ENCODE measurements at places on chromosomes 5 and 9.
A peak's percentile ranks its signal among the peaks of the same experiment; 100 is the strongest.

DNA sequence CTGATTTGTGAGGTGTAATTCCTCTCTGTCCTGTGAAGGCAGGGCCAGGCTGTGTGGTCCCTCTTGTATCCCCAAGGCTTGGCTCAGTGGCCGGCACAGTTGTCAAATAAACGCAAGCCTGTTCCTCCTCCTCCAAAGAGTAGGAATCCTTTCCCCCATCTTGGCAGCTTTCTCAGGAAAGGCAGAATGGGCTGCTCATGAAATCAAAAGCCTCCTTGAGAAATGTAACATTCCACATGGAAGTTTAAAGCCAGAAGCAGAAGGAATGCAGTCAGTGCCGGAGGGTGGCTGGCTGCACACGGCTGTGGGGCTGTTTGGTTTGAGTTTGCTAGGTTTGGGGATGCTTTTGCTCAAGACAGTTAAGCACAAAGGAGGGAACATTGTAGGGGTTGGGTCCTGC is 34.5 kb upstream of the MED10 start:
- DNase-seq = peak; percentile 37

DNA sequence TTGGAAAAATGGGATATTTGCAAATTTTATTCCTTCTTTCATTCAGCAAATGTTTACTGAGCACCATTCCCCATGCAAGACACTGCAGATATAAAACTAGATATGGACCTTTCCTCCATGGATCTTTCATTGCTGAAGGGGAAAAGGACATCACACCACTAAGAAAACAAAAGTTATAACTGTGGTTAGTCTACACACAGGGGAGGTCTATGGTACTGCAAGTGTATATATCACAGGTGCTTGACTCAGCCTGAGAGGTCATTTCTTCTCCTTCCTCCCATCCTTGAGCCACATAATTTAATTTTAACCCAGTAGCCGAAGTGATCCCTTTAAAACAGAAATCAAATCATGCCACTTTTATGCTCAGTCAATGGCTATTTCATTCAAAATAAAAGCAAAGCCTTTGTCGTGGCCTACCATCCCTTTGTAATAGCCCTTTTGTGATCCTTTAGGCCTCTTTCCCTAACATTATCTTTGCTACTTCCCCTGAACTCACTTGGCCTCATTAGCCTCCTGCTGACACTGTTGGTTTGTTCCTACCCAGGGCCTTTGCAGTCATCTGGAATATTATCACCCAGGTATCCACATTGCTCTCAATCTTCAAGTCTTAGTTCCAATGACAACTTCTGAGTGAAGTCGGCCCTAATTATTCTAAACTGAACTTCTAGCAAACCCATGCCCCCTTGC is 213.2 kb downstream of the GABRB2 start:
- no peak for DNase-seq

DNA sequence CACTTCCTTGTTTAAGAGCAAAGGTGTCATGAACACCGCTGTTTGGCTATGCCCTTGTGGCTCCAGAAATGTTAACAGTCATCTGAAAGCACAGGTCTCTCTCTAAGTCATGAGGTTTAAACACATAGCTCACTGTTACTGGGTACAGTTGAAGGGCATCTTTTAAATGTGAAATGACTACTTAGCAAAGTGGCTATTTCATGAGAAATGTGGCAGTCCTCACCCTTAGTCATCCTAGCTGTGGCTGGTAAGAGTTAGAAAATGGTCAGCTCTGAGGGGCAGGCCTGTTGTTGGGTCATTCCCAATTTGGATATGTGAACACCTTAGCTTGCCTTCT is 24.2 kb upstream of the TMEM171 start:
- no peak for DNase-seq

DNA sequence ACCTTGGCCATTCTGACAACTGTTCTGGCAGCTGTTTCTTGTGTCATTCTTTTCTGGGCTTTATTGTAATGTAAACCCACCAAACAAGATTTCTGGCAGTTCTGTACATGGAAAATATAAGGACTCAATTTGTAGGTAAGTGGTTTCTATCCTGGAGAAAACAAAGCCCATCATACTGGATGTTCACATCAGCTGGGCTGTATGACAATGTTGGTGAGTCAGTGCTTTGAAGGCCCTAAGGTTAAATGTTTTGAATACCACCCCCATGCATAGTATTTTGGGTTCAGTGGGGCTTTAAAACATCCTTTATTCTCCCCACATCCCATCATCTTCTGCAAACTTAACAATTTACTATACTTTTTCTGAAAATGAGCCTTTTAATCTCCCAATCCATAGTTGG is 52.5 kb downstream of the SH3GL2 start:
- DNase-seq = no peak

DNA sequence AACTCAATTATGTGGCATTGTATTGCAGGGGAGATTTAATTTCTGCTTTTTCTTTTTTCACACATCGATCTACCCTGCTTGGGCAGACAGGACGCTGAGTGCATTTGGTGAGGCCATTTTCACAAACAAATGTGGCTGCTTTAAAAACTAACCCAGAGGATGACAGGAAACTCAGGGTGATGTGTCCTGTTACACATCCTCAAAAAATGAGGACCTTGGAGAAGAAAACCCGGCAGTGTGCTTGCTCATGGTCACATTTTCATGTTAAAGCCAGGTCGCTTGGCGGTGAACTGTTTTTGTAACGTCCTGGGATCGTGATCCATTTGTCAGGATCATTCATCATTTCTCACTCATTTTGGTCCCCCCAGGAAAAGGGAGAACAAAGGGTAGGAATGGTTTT is 478.3 kb upstream of the ADAMTS16 start:
- DNase-seq = peak; percentile 67

GRCh38 chr5:78545406-78545805 is 103.2 kb downstream of the LHFPL2 start:
- no peak for DNase-seq

GRCh38 chr5:55416306-55416705 is 108.5 kb downstream of the MTREX start:
- DNase-seq = peak; percentile 32

- DNase-seq = peak; percentile 60
Measured at GRCh38 chr9:91376239-91376638, 14.5 kb upstream of the AUH start.

- DNase-seq = no peak
Measured at GRCh38 chr5:136446565-136446964, 81.2 kb upstream of the TRPC7 start.

GRCh38 chr5:88952344-88952743 is 69.4 kb upstream of the MEF2C start:
- peak; percentile 43 for DNase-seq

DNA sequence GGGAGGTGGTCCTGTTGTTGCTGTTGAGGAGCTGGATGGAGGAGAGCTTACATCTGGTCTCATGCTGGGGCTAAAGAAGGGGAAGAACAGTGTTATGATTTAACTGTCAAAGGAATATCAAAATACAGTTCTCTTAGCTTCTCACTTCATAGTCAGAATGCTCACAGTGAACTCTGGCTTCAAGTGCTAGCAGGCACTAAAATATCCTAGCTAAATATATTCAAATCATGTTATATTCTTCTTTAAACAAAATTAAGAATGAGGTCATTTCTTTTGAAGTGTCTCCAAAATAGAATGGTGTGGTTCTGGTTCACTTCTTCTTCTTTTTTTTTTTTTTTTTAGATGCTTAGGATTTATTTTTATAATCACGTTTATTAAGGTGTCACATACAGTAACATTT is 89.4 kb downstream of the NR3C1 start:
- DNase-seq = no peak

DNA sequence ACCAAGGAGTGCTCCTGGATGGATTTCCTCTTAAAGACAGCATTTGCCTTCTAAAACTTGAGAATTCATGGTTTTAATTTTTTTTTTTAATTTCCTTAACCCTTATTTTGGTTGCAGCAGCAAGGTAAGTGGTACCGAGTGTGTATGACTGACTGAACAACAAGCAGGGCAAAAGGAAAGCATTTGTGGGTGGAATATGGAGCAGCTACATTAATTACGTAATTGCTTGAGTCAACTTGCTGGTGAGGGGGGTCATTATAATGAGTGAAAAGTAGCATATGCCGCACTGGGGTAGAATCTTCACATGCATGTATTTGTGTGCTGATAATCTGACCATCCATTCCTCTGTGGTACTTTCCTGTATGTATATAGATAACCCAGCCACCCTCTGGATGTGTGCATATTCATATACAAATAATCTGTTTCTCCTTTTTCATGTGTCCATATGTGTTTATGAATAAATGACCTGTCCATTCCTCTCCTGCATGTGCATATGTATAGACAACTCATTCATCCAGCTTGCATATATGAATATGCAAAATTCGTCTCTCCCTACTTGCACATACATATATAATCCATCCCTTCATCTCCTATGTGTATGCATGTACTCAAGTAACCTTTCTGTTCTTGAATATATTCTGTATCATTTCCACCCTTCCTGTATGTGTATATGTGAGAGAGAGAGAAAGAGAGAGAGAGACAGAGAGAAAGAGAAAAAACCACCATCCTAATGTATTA is 147.5 kb upstream of the RUSC2 start:
- DNase-seq = peak; percentile 25

GRCh38 chr9:37053684-37054362 is 19.8 kb upstream of the PAX5 start:
- no peak for DNase-seq

- DNase-seq = peak; percentile 26
Measured at GRCh38 chr5:86974955-86975354, 292.7 kb upstream of the RASA1 start.

DNA sequence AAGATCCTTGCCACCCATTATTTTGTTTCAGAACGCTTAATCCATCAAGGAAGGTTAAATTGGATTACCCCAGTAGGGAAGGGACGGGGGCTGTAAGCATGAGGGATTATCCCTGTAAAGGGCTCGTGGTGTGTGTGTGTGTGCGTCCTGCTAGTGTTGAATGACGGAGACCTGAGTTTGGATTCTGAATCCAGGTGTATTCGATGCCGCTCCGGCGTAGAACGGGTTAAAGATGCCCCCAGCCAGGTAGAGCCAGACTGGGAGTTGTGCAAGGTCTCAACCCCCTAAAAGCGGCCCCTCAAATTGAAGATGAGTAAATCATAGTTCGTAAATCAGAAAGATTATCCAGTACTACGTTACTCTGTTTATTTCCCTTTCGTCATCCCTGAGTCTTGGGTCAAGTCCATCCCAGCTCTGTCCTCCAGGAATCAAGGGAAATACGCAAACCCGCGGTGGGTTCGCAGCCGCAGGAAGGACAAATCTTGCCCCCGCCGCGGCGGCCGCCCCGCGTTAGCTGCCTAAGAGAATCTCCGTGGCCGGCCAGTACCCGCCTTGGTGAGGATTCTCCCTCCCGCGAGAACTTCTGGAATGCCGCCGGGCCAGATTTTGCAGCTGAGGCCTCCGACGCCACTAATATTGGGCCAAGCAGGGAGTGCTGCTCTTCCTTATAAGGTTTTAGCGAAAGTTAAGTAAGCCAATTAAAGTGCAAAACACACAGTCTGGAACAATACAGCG is 586 bp upstream of the MTAP start:
- peak; percentile 89 for DNase-seq

- DNase-seq = no peak
Measured at GRCh38 chr5:60010328-60010727, 116.8 kb upstream of the PDE4D start.

GRCh38 chr5:89228355-89228754 is 345.4 kb upstream of the MEF2C start:
- no peak for DNase-seq

DNA sequence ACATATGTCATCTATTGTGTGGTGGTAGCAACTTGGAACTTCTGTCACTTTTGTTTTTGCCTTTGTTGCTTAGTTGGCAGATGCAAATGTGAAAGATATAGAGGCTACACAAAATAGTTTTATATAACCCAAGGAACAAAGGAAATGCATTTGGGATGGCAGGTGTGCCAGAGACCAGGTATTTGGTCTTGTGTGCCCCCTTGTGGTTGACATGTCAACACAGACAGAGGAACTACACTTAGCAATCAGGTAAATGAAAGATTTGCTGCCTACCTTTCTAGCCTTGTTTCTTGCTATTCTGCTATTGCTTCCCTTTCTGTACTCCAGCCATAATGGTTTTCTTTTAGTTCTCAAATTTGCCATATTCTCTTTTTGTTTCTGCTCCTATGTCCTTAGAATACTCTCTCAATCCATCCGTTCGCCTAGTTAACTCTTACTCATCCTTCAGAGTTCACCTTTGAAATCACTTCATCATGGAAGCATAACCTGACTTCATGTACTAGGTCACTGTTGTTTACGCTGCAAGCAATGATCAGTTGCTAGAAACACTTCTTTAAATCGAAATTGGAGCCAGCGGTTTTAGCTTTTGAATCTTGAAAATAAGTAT is 119.5 kb downstream of the TRPM3 start:
- no peak for DNase-seq

GRCh38 chr5:4945296-4945695 is 194.8 kb upstream of the ADAMTS16 start:
- DNase-seq = no peak

- DNase-seq = no peak
Measured at GRCh38 chr9:87465816-87466215, 31.9 kb upstream of the DAPK1 start.

DNA sequence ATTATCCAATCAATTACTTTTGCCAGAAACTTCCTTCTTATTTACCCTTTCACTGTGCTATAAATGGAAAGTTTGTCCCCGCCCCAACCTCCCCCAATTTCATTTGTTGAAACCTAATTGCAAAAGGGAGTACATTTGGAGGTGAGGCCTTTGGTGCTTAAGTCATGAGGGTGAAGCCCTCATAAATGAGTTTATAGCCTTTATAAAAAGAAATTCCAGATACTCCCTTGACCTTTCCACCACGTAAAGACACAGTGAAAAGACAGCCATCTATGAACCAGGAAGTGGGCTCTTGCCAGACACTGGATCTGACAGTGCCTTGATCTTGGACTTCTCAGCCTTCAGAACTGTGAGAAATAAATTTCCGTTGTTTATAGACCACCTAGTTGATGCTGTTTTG is 82.3 kb downstream of the NUDT12 start:
- no peak for DNase-seq

DNA sequence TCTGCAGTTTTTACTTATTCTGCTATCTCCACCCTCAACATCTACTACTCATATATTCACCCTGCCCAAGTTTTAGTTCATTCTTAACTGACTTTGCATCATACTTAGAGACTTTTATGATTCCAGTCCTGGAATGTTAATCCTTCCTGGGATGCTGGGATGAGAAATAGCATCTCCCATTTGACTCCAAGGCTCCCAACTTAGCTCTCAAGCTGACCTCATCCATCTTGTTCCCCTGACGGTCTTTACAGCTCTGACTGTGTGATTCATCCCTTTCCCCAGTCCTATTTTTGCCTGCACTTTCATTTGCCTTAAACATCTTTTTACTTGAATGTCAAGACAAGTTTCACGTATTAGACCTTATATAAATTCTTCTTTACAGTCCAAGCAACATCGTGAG is 297.8 kb downstream of the EPB41L4A start:
- DNase-seq = peak; percentile 86
